GM19239 (cell line): ENCODE measurements at places on chromosomes 4 and X.

DNA sequence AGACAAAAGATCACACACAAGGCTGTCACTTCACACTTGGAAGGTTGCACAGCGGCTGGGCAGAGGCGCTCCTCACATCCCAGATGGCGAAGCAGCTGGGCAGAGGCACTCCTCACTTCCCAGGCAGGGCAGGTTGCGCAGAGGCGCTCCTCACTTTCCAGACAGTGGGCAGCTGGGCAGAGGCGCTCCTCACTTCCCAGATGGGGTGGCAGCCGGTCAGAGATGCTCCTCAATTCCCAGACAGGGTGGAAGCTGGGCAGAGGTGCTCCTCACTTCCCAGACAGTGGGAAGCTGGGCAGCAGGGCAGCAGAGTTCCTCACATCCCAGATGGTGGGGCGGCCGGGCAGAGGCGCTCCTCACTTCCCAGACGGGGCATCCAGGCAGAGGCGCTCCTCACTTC, 199.2 kb downstream of the RTL9 start:
- DNase-seq = no peak

DNA sequence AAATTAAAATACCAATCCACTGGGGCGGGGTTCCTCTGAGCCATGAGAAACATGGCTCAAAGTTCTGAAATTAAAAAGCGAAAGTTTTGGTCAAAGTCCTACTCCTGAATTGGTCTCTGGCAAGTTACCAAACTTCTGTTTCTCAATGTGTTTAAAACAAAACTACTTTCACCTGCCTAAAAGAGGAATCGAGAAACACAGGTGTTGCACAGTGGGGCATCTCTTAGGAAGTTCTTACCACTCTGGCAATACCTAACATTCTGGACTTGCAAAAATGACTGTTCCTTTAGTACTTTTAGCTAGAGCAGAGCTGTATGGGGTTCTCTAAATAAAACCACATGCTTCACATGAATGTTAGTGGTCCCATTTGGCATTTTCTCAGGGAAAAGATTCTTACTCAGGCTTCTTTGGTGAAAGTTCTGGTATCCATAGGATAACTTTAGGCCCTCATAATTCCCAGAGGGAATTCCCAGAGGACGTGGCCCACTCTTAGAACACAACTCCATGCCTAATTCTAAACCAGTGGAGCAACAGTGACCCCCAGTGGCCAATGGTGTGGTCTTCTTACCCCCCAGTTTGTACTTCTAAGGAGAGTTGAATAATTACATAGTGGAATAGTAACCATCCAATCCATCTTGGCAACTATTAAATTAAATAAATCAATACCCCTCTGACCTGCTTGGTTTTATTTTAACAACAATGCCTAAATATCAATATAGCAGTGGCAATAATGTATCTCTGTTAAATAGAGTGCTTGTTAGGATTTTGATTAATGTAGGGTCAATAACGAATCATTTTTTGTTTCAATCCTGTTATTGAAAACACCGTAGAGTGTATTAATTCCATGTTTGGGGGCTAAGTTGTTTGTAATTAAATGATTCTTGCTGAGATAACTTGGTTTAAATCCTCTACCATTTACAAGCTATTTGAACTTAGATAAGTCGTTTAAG, 21.9 kb downstream of the BMP3 start:
- no peak for DNase-seq

DNA sequence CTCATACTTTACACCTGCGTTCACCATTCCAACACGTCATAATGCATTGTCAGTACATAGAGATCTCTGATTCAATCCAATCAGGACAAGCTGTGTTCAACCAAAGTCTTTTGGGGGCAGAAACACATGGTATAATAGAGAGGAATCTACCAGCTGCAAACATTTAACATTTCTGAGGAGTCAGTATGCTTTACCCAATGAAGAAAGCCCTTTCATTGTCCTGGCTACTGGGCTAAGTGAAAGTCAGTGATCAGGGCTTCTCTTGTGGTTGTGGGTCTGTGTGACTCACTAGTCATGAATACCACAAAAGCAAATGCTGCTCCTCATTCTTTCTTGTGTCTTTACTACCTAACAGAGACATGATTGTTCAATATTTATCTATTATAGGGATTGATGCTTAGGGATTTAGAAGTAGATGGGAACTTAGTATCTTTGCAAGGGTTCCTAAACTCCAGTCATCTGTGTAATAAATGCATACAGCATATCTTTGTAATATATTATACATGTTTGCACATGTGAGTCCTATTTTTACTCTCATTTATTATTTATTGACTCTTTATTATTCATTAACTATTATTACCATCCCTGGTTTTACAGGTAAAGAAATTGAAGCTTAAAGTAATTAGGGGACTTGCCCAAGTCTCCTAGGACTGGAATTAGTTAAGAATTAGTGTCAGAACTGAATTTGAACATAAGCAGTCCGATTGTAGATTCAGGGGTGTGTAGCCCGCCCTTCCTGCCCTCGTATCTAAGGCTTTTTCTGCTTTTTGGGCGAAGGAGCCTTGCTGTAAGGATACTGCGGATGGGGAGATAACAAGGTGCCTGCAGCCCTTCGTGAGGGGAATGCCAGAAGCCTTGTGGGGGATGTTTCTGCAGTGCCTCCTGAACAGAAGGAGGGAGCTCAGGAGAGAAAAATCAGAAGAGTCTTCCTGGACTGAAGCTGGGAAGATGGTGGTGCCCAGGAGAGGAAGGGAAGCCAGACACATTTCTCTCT, 353.1 kb upstream of the BOD1L1 start:
- no peak for DNase-seq

- DNase-seq = no peak
Observed at GRCh38 chrX:137847376-137847775, 281.4 kb downstream of the ZIC3 start.

DNA sequence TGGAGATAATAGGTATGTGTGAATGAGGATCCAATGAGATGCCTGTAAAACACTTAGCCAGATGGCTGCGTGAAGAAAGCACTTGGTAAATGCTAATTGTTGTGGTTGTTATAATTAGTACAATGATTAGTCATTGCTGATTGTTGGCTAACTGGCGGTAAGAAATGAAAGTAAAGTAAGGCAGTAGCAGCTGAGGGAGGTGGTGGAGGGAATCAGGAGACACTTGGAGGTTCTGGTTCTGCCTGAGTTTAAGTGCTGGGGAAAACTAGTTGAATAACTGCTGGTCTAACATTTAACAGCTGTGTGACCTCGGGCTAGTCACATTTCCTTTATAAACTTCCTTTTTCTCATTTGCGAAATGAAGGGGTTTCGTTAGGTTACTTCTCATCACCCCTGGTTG, 30.9 kb downstream of the CD38 start:
- DNase-seq = peak; percentile 40
